ENCODE measurements at places on chromosomes 16 and 17.

DNA sequence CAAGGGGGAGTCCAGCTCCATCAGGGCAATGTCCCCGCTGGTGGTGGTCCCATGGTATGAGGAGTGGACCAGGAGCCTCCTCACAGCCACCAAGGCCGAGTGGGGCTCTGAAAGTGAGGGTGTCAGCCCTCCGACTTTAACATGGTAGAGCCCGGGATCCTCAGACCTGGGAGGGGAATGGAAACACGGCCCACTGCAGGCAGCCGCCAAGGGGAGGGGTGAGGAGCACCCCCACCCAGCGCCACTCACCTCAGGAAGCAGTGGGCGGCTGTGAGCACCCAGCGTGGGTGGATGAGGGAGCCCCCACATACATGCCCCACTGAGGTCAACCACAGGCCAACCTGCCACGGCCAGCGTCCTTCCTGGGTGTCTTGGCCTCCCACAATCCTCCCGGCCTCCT, 10.8 kb downstream of the ZG16B start:
- no peak for DNase-seq

DNA sequence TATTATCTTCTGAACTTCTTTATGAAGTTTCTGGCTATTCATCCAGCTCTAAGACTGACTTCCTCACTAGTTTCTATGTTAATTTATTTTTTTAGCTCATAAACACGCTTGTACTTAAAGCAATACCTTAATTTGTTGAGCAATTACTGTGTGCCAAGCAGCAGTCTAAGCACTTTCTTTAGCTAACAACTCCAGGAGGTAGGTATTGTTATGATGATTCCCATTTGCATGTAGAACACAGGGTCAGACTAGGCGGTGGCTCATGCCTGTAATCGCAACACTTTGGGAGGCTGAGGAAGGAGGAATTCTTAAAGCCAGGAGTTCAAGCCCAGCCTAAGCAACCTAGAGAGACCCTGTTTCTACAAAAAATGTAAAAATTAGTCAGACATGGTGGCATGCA, 19.8 kb downstream of the DNAH3 start:
- no peak for DNase-seq

DNA sequence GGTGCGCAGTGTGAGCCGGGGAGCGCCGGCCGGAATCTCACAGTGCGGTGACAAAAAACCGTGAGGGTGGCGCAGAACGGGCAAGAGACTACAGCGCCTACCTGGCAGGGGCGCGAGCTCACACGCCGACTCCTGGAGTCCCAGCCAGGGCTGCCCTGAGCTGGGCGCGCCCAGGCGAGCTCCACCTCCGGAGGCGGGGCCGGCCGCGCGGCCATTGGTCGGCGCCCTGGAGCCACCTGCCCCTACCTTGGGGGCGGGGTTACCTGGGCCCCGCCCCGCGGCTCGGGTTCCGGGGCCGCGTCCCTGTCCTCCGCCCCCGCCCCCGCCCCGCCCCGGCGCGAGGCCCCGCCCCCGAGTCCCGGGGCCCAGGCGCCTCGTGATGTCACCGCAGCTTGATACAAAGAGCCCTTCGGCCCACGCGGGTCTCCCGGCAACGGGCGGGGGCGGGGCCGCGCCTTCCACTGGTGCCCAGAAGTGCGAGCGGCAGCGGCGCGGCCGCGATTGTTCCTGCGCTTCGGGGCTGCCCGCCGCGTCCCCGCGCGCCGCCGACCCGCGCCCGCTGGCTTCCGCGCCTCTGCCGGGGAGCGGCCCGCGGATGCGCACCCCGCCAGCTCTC, 96.3 kb downstream of the RAB11FIP4 start:
- peak; percentile 7 for DNase-seq

GRCh38 chr17:45973099-45973780, 25.8 kb upstream of the STH start:
- no peak for DNase-seq

DNA sequence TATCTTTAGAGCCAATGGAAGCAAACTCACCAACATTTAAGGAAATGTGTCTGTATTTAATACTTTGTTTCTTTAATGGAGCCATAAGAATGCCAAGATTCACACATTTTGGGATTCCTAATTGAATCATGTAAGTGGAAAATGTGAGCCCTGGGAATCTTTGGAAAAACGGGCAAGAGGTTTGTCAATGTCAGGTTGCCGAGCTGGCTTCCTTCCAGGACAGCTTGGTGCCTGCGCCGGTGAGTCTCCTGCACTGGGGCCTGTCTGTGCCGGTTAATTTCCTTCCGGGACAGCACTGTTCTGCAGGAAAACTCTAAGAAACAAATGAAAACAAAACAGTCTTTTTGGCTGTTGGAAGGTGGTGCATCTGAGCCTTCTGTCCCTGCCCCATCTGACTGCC, 210.6 kb downstream of the HAPSTR1 start:
- no peak for DNase-seq

GRCh38 chr17:74277935-74278334, 3.9 kb downstream of the DNAI2 start:
- DNase-seq: no peak

DNA sequence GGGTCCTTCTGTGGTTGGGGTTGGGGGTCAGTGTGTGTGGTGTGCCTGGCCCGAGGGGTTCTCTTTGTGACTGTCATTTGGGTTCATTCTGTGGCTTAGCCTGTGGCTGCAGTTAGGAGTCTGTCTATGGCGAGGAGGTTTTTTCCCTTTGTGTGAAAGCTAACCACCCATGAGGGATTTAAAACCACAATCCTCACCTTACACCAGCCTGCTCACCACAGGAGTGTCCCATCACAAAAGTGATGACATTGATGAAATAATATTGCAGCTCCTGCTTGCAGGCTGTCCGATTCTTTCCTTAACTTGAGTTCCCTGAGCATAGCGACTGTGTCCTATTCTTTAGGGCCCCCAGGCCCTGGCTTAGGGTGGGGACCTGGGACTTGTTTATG, 113.6 kb downstream of the RAP1GAP2 start:
- no peak for DNase-seq

DNA sequence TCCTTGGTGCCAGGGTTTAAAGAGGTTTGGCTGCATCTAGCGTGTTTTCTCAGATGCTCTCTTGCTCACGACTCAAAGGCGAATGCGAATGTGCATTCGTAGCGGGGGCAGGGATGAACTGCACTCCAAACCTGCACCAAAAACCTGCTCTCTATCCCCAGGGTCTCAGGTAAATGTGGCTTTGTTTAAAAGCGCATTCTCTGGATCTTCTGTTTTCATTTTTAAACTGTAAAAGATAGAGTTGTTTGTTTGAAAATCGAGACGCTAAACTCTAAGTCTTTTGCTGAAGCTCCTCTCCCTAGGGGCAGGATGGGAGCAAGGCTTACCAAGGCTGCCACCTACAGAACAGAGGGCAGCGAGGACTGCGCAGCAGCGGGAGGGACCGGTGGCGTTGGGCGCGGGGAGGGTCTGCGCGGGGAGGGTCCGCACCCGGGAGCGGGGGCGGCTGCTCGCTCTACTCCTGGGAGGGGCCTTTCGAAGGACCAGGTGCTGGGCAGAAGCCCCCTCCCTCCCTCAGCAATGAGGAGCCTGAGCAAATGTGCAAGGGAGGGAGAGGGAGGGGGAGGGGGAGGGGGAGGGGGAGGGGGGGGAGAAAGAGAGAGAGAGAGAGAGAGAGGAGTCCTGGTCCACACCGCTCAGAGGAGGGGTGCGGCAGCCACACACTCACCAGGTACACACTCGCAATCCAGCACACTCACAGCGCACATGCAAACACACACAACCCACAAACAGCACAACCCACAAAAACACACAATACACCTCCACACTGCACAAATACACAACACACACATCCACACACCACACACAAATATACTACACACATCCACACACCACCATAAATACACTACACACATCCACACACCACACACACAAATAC, 142.8 kb downstream of the GRIN2A start:
- no peak for DNase-seq

DNA sequence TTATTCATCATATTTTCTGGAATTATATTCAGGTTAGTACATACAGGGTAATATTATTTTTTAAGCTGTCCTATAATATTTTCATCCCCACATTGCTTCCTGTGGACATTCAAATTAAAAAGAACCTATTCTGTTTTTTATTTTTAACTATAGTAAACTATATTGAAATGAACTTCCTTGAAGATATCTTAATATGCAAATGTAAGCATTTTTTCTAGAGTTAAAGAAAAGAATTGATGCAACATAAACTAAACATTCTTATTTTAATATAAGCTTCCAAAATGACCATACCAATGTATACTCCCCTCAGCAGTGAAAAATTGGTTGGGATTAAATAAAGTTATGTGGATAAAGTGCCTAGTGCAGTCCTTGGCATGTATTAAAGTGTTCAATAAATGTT, 416.6 kb downstream of the KIF2B start:
- no peak for DNase-seq

DNA sequence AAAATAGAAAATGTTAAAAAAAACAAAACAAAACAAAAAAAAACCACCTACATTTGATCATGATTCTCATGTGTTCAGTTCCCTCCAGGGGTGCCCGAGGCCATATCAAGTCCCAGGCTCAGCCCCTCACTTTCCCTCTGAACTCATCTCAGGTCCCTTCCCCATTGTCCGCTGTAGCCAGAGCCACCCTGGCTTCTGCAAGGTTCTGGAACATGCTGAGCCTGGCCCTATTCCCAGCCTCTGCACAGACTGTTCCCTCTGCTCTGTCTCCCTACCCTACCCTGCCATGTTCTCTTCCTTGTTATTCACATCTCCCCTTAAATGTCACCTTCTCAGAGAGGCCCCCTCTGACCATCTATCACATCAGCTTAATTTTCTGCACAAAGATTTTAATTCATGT, 46.9 kb downstream of the TK2 start:
- DNase-seq: no peak

DNA sequence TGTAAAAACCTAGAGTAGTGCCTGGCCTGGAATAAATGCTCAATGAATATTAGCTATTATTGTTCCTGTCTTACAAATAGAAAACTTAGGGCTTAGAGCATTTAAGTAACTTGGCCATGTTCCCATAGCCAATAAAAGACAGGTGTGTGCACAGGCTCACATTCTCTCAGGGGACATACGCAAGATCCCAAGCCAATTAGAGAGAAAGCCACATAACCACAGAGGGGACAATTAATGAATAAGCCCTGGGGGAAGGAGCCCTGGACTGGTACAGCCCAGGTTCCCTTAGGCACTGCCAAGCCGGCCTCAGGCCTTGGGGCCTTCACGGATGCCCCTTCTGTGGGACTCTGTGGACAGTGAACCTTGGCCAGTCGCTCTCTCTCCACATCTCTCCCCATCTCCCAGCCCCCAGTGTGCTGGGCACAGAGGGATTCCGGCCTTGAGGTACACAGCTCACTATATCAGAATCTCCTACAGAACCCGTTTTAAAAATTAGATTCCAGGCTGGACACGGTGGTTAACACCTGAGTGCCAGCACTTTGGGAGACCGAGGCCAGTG, 27.3 kb upstream of the ABCC12 start:
- no peak for DNase-seq

- no peak for DNase-seq
These were observed 58.1 kb upstream of the CBFA2T3 start for GRCh38 chr16:89034971-89035668.

DNA sequence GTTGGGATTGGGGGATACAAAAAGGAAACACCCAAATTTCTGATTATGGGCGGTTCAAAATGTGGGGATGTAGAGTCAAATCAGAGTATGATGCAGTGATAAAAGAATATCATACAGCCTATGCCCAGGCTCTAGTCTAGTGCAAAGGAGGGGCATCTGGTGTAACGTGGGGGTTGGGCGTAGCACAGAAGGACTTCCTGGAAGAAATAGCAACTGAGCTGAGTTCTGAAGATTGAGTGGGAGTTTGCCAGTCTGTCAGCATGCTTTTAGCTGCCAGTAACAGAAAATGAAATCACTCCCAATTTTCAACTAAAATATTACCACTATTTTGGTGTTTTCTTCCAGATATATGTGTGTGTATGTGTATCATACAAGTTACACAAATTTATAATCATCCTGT, 196.9 kb downstream of the SPECC1 start:
- peak; percentile 37 for DNase-seq

DNA sequence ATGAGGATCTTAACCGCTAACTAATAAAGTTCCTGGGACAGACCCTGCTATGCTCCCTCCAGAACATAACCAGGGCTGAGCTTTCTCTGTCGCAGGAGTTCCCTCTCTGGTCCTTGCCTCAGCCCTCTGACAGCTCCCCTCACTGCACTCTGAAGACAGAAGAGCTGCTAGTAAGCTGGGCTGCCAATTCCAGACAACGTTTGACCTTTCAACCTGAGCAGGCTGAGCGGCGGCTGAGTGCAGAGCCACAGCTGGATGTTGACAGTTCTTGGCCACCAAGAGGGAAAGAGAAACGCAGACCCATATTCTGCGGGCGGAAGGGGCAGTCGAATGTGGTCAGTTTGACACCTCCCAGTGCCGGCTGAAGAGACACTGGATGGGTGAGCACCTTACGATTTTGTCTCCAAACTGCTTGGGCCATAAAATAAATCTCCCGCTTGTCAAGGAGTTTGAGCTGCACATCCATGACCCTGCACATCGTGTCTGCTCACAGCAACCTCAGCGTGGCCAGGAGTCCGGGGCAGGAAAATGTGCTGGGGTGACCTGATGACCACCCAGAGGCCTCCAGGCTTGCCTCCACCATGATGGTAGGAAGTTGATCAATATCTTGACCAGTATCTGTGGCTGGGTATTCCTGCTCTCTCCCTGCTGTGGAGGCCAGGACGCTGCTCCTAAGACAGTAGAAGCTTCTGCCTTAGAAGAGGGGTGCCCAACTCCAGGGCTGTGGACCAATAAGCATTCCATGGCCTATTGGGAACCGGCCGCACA, 209.2 kb downstream of the PARN start:
- peak; percentile 24 for DNase-seq
